ENCODE measurements at places on chromosomes 7 and 10.

GRCh38 chr7:29449569-29450260 lies 113.9 kb upstream of the PRR15 start:
- no peak for DNase-seq

- no peak for DNase-seq
Observed at GRCh38 chr10:104216631-104217030, 15.5 kb downstream of the CFAP43 start.

DNA sequence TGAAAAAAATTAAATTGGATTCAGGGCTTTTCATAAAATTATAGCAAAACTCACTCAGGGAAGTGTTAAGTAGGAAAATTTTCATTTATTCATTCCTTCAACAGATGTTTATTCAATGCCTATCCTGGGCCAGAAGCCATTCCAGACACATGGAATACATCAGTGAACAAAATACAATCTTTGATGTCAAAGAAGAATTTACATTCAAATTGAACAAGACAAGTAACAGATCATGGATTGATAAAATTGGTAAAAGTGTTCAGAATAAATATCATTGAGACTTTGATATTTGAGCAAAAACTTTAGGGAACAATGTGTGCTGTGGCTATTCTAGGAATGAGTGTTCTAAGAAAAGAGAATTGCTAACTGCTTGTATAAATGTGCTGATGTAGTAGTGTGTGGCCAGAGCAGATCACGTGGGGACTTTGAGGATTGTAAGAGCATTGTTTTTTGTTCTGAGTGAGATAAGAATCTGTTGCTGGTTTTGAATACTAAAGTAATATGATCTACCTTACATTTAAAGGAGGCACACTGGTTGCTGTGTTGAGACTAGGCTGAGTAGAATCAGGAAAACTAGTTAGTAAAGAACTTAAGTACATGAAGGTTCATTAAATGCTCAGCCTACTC lies 957.2 kb downstream of the PCDH15 start:
- DNase-seq, result no peak

DNA sequence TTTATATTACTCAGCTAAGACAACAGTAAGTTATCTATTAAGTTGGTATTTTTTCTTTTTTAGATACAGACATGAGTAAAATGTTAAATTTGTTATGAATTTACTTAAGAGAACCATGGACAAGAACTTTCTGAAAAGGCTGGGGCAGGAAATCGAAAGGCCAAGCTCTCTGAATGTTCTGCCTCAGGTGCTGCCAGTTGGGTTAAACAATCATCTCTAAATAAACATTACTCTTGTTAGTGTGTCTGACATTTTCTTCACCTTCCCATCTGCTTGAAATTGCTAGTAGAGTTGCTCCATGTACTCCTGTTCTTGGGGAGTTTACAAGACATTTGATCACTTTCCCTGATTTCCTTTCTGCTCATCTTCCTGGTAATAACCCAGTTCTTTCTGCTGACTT lies 87.5 kb downstream of the ANKRD7 start:
- no peak for DNase-seq

DNA sequence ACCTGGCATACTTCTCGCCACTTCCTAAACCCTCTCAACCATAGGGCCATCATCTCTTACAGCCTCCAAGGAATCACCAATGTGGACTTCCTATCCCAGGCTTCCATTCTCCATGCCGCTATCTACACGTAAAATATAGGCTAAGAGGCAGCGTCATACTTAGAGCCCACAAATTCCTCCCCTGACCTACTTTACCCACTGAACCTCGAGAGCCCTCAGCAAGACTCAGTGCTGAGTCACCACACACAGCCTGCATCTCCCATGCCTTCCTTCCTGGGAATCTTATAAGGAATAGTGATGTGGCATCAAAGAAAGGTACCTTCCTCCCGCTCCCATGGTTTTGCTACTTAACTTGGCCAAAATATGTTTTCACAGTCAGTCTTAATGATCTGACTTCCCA lies 435.6 kb upstream of the NFE2L3 start:
- no peak for DNase-seq

DNA sequence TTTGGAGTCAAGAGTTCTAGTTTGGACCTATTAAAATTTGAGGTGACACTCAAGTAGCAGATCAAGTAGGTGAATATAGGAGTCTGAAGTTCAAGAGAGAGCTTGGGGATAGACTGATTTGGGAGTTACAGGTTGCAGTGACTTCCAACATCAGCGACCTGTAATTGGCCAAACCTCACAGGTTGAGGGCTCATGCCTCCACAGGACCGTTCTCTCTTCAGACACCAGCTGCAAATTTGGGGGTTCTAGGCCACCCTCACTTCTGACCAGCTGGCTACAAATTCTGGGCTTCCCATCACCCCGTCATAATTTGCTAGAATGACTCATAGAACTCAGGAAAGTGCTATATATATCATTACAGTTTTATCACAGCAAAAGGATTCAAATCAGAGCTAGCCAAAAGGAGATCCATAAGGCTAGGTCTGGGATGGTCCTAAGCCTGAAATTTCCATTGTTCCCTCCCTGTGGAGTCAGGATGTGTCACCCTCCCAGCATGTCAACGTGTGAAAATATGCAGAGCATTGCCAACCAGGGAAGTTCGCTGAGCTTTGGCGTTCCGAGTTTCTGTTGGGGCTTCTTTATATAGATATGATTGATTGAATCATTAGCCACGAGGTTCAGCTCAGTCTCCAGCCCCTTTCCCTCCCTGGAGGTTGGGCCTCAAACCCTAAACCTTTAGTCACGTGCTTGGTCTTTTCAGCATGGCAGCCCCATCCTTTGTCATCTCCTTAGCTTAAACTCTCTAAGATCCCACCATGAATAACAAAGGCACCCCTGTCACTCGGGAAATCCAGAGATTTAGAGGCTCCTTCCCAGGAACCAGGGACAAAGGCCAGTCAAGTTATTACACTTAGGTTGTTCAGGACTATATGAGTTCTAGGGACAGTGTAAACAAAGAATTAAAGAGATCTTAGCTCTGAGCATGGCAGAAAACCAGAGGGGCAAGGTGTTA lies 20.7 kb upstream of the ZNF212 start:
- no peak for DNase-seq

DNA sequence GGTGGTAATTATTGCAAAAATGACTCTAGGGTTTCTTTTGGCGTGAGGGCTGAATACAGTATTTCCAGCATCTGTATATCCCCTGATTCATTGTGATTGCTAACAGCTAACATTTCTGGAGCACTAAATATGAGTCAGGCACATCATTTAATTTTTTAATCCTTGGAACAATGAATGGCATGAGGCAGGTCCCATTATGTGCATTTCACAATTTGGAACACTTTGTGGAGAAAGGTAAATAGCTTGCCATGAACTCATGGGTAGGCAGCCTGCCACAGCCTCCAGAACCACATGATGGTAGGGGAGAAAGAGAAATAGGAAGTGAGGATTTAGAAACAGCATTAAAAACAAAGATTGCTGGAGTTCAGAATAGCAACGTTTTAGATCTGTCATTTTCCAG lies 1.7 kb downstream of the NPTX2 start:
- no peak for DNase-seq

DNA sequence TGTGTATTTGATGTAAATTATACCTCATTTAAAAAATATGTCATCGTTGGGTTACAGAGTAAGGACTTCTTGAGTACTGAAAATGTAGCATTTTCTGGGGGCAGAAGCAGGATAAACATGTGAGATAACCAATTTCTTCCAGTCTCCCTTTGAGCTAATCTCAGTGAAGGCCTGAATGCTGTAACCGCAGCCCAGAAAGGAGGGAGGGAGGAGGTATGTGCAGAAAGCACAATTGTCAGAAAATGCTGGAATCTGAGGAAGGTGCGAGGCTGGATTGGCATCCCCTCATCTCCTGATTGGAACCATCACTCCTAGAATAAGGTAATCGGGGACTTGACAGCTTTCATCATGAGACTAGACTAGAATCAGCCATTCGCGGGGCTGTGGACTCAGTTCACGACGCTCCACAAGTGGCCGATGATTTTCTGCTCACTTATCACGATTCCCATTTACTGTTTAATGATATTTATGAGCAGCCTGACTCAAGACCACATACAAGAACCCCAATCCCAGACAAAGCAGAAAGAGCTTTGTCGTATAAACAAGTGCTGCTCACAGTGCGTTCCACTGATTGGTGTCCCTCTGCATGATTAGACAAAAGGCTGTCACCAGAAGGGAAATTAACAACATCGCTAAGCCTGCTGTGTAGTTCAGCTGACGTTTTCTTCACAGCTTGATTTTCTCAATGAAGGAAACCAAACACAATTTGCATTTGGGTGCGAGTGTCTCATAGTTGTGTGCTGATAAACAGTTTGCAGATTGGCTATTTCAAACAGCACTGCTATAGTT lies 93.2 kb downstream of the SVIL start:
- DNase-seq, result no peak

DNA sequence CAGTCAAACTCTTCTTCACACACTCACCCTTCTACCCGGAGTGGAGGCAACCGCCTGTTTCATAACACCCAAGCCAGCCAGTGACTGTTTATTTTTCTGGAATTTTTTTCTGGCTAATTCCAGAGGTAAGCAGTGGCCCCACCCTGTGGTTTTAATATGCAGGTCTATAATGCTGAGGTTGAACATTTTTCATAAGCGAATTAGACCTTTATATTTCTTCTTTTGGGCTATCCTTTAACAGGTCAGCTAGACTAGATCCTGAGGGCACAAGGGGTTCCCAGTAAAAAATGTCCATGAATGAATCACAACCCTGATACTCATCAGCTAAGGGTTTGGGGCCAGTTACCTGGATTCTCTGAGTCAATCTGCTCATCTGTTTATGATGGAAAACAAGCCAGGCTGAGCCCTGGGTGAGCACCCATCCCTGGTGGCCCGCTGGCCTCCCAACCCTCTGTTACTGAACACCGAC lies 76.2 kb downstream of the GRB10 start:
- DNase-seq, result no peak

DNA sequence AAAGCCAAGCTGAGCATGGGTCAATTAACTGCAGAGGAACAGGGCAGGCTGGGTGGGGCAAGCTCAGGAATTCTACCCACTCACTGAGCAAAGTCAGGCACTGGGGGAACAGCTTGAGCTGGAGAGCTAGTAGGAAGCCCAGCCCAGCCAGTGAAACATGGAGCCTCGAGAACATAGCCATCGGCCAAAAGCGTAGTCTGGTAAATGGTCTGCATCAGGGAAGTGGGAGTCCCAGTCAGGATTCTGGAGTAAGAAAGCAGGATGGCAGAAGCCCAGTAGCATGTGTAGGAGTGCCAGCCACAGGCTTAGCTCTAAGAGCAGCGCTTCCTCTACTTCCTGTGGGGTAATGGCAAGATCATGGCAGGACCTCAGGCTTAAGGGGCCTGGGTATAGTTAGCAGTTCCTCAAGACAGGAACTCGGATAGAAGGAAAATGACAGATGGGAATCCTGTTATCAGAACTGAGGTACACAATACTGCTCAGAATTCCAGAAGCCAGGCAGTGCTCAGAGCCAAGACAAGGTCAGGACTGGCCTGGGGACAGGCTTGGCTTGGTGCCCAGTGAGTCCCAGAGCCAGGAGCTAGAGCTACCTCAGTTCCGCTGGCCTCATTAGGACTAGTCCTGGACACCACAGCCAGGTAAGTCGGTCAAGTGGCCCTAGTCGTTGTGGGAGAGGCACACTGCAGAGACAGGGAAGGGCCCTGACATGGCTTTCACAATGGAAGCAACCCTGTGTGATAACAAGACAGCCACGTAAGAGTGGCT lies 65.4 kb upstream of the MXI1 start:
- DNase-seq, result no peak

DNA sequence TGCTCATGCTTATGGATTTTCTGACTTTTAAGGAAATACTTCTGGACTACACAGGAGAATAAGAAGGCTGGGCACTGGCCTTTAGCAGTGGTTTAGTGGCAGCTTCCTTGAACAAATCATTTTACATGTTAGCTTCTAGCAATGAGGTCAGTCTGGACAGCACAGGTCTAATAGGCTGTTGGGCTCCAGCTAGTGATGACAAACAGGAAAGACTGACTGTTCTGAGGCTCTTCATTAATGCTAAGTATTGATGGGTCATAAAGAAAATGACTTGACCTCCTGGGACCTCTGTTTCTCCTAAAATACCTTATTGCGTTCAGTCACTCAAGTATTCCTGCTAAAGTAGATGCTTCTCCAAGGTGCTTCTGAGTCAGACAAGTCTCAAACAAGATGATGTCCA lies 4.9 kb upstream of the RHOBTB1 start:
- DNase-seq, result no peak

- no peak for DNase-seq
Observed at GRCh38 chr10:74955796-74956195, 129.4 kb downstream of the KAT6B start.

DNA sequence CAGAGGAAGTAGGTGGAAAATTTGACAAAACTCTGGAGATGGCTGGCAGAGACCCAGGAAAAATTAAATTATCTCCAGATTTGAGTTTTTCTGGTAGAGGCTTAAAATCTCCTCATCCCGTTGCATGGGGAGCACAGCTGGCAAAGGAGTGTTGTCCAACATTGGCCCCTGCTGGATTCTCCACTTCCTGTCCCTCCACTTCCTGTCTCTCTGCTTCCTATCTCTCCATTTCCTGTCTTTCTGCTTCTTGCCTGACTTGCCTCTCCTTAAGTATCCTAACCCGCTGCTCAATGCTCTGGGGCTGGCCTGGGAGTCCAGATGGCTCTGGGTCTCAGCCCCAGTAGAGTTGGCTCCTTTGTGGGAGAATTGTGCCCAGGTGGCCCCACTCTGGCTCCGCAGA lies 65.8 kb upstream of the EMX2 start:
- DNase-seq, result no peak

- DNase-seq, result no peak
Observed at GRCh38 chr7:140631602-140632001, 9.0 kb downstream of the DENND2A start.

- peak; percentile 51 for DNase-seq
Observed at GRCh38 chr10:77836299-77836820, 90.2 kb downstream of the DLG5 start.

- DNase-seq, result no peak
Observed at GRCh38 chr10:121919666-121920065, 8.2 kb downstream of the ATE1 start.

DNA sequence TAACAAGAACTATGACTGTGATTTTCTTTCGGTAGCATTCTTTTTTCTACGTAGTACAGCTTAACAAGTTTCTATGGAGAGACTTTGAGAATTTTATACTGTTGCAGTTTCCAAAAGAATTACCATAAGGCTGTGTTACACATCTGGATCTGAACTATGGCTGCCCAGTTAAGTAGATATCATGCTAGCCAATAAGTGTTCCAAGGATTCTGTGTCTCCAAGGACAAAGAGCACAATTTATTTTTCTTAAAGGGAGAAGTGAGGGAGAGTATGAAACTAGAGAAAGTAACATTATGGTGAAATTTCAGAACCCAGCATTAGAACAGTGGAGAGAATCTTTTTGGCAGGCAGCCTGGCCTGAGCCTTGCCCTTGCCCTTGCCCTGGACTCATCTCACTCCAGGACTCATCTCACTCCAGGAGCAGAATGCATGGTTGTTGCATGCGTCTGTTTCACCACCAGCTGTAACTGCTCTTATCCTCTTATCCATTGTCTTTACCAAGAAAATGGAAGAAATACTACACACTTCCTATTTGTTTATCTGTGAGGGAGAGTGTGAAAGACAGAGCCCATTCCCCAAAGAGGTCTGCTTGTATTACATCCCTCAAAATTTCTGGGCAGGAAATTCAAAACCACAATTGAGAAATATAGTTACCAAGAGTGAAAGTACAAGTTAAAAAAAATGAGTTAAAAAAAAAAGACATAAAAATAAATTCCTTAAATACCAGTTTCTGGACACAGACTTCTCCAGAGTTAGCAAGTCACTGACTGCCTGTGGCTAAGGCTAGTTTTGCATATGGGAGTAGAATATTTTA lies 1067.5 kb downstream of the NRG3 start:
- no peak for DNase-seq

GRCh38 chr7:57403601-57404342 lies 46.2 kb upstream of the ZNF716 start:
- DNase-seq, result no peak

Data from GM10248 (cell line).